ENCODE measurements at places on chromosomes 4 and X.

DNA sequence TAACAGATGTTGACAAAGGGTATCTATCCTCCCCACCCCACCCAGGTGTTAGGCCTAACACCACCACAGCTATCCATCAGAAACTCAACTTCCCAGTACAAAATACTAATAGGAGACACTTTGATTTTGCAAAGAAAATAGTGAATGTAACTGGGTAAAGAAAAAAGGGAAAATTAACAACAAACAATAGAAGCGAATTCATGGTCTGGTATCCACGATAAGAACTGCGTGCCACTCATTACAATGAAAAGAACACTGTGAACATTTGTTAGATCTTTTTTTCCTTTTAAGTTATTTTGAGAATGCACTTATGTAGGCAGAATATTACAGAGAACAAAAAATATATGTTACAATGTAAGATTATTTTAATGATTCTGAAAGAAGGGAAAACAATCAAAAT lies 12.0 kb downstream of the TSPAN5 start:
- DNase-seq = no peak

DNA sequence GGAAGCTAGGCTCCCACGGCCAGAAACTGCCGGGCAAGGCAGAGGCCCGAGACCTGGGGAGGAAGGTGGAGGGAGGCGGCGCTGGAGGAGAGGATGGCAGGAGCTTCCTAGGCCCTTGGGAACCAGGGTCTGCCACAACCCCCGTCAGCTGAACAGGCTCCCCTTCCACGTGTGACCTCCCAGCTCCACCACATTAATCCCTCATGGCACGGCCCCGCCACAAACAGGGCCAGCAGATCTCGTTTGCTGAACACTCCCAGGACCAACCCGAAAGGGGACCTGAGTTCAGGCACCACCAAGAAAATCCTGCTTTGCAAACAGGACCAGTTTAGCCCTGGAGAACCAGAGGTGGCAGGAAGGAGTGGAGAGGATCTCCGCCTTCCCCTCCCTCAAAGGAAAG lies 62.7 kb downstream of the FHDC1 start:
- no peak for DNase-seq

GRCh38 chr4:126106658-126107057 lies 791.9 kb downstream of the FAT4 start:
- no peak for DNase-seq

GRCh38 chr4:129254126-129254525 lies 158.2 kb downstream of the C4orf33 start:
- no peak for DNase-seq

- DNase-seq = no peak
Observed at GRCh38 chrX:84170931-84171330, 17.1 kb downstream of the RPS6KA6 start.

GRCh38 chrX:71215338-71215912 lies 7.6 kb upstream of the GJB1 start:
- no peak for DNase-seq

DNA sequence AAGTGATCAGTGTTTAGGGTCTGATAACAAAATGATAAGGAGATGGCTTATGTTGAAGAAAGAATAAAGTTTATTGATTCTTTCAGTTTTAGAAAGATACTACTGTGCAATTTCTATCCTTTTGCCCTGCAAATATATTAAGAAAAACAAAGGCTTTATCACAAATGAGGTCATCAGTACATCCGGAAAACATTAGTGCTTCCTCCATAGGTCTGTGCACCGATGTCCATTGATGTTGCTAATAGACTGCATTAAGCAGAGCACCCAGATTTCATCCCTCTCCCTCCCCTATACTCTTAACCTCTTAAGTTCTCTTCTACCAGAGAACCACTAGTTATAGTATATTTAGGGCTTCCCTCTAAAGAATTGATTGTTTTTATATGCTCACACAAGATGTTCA lies 53.7 kb upstream of the HHIP start:
- no peak for DNase-seq

DNA sequence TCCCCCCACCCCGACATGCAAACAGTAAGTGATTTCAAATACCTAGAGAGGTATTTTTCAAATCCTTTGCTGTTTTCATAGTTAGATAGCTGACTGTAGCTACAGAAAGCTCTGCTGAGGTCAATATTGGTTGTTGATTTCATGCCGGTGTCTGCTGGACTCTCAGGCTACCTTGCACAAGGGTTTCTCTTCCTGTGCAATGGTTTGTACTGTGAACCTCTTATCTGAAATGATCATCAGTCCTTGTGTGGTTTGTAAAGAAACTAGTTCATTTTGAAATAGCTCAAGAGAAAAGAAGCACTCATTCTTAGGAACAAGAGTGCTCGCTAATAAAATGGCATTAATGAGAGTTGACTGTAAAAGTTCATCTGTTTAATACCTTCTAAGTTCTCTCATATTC lies 2.1 kb downstream of the MTM1 start:
- DNase-seq = no peak

- no peak for DNase-seq
Observed at GRCh38 chrX:8717354-8717753, 14.6 kb downstream of the ANOS1 start.

DNA sequence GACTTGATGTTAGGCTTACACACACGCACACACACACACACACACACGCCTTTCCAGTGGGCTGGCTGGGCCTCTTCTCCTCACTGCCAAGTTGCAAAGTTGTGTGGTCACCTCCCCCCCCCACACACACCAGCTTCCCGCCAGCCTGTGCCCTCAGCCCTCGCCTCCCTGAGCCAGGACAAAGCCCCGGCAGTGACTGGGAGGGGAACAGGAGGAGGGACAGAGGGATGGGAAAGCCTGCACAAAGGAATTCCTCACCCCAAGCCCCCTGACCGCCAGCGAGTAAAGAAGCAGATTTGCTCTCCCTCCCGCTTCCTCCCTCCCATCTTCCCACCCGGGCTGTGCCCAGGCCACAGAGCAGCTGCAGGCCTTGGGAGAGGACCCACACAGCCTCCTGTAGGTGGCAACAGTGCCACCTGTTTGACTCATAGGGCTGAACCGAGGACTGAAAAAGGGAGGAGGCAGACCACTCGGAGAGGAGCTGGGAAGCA lies at the start of gene GDPD2:
TSS of gene GDPD2 (plus strand) at position 464 of the 491 bp plus-strand sequence. CDS start 1,671 bp downstream, outside the sequence.
- DNase-seq = no peak

DNA sequence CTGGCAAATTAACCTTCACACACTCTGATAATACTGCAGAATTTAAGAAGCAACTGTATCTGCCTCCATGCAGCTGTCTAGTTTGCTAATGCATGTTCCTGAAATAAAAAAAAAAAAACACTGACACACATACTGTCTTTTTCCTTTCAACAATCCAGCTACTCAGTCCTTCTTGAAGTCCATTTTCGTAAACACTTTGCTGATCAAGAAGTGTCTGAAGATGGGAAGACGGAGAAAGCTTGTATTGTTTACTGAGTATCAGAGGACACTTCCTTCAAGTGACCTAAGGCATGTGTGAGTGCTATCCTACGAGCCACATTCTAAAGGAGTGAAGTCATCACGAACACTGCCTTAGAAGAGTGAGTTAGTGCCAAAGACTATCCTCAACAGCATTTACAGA lies 82.6 kb downstream of the LUZP4 start:
- DNase-seq = no peak

GRCh38 chr4:17722356-17722700 lies 59.1 kb downstream of the FAM184B start:
- DNase-seq = no peak

DNA sequence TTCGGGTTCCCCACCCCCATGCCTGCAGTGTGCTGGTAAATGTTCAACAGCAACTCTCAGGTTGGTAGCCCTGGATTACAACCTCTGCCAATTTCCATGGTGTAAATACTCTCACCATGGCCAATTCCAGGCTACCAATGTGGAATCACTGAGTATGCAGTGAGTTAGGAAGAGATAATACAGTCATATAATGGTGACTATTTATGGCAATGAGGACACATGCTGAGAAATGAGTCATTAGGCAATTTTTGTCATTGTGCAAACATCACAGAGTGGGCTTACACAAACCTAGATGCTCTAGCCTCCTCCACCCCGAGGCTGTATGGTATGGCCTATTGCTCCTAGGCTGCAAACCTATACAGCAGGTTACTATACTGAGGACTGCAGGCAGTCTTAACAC lies 4.6 kb upstream of the CLDN24 start:
- DNase-seq = no peak

DNA sequence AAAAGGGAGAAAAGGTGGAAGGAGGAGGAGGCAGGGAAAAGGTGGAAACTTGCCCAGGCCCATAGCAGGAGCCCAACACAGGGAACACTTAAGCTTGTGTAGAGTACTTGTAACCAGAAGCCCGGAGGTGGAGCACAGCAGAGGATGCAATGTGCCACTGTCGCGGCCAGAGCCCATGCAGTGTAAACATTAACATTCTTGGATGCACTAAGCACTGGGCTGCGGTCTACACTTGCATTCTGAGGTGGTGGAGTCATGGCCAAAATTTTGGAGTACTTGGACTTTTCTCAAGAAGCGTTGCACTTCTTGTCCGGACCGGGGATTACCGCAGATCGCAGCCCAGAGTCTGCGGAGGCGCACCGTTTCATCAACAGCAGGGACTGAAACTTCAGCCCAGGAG lies 4.5 kb upstream of the RHOXF1 start:
- no peak for DNase-seq

DNA sequence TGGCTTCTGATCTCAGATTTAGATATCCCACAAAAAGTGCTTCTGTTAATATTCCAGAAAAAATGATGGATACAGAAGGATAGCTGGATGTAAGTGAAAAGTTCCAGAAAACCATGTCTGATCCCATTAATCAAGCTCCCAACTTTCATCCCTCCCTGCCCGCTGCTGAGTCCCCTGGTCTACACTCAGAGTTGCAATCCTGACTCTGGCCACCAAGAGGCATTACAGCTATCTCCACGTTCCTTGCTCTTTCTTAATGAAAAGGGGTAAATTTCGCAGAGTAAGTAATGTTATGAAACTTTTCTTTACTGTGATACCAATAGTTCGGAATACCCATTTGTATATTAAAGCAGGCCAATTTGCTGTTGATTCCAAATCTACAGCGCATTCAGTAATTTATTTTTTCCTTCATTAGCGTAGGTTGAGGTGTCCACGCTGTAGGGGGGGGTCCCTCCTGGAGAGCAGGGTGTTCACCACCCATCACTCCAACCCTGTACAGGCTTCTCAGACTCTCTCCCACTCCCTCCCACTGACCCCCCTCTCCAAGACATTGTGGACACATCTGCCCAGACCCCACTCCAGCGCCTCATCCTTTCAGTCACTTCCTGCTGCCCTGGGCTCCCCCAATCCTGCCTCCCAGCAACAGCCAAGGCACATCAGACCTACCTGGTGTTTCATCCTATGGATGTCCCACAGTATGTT lies 55.1 kb downstream of the RAB40A start:
- DNase-seq = no peak

- DNase-seq = no peak
Observed at GRCh38 chr4:148341980-148342800, 100.0 kb downstream of the NR3C2 start.

GRCh38 chrX:45889471-45889870 lies 655.8 kb downstream of the ZNF674 start:
- no peak for DNase-seq

GRCh38 chrX:132022198-132022966 lies 720 bp upstream of the STK26 start:
- no peak for DNase-seq

- DNase-seq = no peak
Observed at GRCh38 chr4:69754926-69755580, 5.4 kb downstream of the SULT1B1 start.

GRCh38 chr4:102501447-102501696 lies 213 bp downstream of the NFKB1 start:
- DNase-seq = no peak

DNA sequence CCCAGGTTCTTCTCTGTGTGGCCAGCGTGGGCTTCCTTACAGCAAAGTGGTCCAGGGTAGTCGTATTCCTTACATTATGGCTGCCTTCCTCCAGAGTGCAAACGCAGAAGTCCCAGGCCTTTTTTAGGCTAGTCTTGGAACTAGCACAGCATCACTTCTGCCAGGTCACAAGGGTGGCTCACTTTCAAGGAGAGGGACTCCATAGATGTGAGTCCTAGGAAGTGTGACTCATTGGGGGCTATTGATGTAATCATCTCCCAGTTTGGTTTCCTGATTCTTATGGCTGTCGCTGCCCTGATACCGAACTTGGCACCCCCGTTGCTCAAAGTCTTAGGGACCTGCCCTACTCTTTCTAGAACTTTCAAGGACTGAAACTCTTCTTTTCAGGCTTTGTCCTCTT lies 140.0 kb downstream of the DCK start:
- DNase-seq = no peak

GRCh38 chr4:5789141-5789540 lies 78.1 kb downstream of the EVC start:
- no peak for DNase-seq

- DNase-seq = no peak
Observed at GRCh38 chrX:150236327-150236726, 126.8 kb upstream of the MAMLD1 start.

GRCh38 chr4:4820261-4820660 lies 39.2 kb upstream of the MSX1 start:
- DNase-seq = no peak

GRCh38 chrX:71618303-71618721 lies at the start of gene CXCR3:
CXCR3 (minus strand) TSS chrX:71618511; CDS start chrX:71618449, 62 bp downstream.
- DNase-seq = no peak

DNA sequence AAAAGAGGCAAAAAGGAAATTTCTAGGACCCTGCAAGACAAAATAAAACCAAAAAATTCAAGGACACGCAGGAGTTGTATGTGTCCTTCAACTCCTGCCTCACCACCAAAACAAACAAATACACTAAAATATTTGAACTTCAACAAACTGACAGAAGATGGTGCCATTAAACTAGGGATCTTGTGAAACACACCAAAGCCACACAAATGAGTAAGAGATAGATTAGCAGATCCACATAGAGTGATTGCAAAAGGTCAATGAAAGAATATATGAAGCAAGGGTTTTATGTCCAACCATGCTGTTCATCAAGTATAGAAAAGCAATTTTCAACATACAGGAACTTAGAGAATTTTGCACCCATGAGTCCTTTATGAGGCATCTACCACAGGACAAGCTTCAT lies 40.1 kb upstream of the SCML1 start:
- DNase-seq = no peak

DNA sequence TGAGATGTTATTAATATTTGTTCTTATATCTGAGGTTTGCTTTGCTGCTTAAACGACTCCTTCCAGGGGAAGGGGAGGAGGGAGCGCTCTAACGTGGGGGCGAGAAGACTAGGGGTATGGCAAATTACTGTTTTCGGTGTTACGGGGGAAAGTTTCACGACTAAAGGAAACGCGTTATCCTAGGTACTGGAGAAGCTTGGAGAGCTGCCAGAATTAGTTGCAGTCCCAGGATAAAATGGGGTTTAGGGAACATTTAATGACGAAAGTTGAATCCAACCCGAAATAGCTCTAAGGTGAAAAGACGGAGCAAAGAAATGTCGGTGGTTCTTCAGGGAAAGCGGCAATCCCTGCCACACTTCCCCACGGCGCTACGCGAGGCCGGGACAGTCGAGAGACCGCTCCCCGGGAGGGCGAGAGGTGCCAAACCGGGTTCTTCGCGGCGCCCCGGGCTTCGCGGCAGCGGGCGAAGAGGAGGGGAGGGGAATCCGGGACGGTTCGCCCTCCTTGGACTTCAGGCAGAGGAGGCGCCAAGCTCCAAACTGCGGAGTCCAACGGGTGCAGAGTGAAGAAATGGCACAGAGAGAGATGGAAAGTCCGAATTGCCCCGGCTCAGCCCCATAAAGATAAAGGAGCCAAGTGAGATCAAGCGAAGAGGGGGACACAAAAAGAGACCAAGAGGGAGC lies 724 bp downstream of the THOC2 start:
- no peak for DNase-seq

- no peak for DNase-seq
Observed at GRCh38 chrX:40290517-40290916, 192.8 kb upstream of the BCOR start.

GRCh38 chrX:96314985-96315384 lies 369.7 kb upstream of the DIAPH2 start:
- DNase-seq = no peak

Data from D721Med (cell line).